ENCODE measurements at places on chromosomes 2 and 18. TPM values are rescaled to one million over a fixed set of nuclear protein-coding genes. Genes with fewer than 3 reads are reported as not detected.

DNA sequence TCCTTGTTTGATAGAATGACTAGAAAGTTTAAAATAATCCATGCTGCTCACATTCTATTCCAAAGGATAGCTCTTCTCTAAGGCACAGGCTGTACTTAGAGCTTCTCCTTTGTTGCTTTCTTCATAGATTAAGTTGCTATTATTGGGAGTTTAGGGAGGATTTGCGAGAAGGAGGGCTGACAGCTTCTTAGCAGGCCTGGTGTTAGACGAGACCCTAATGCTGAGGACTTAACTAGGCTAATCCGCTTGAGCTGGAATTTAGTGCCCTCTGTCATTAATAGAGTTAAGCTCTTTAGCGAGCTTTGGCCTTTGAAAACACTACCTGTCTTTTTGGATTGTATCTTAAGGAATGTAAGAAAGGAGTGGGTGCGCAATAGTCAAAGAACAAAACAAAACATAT is 81.3 kb downstream of the MOGAT1 start:
- H3K36me3 ChIP-seq: no peaks in the 10 kb centered on the region
- no peak overlapping the region for H3K4me3 ChIP-seq
- H3K27me3 ChIP-seq: no peaks in the 10 kb centered on the region
- no peaks in the 10 kb centered on the region for H3K4me1 ChIP-seq

GRCh38 chr2:142415461-142415860 is 284.6 kb upstream of the LRP1B start:
- no peak overlapping the region for H3K27ac ChIP-seq
- H3K4me3 ChIP-seq: no peak overlapping the region
- no peak for DNase-seq
- H3K27me3 ChIP-seq: no peaks in the 10 kb centered on the region
- no peaks in the 10 kb centered on the region for H3K36me3 ChIP-seq
- no peaks in the 10 kb centered on the region for H3K4me1 ChIP-seq

GRCh38 chr2:134259994-134260393 is 6.1 kb downstream of the MGAT5 start:
- no peak overlapping the region for H3K4me3 ChIP-seq
- no peaks in the 10 kb centered on the region for H3K27me3 ChIP-seq
- no peak for DNase-seq
- H3K27ac ChIP-seq: no peak overlapping the region
- H3K36me3 ChIP-seq: no peaks in the 10 kb centered on the region

GRCh38 chr2:139992078-139992477 is 1211.9 kb upstream of the NXPH2 start:
- no peaks in the 10 kb centered on the region for H3K36me3 ChIP-seq
- H3K4me1 ChIP-seq: no peaks in the 10 kb centered on the region

DNA sequence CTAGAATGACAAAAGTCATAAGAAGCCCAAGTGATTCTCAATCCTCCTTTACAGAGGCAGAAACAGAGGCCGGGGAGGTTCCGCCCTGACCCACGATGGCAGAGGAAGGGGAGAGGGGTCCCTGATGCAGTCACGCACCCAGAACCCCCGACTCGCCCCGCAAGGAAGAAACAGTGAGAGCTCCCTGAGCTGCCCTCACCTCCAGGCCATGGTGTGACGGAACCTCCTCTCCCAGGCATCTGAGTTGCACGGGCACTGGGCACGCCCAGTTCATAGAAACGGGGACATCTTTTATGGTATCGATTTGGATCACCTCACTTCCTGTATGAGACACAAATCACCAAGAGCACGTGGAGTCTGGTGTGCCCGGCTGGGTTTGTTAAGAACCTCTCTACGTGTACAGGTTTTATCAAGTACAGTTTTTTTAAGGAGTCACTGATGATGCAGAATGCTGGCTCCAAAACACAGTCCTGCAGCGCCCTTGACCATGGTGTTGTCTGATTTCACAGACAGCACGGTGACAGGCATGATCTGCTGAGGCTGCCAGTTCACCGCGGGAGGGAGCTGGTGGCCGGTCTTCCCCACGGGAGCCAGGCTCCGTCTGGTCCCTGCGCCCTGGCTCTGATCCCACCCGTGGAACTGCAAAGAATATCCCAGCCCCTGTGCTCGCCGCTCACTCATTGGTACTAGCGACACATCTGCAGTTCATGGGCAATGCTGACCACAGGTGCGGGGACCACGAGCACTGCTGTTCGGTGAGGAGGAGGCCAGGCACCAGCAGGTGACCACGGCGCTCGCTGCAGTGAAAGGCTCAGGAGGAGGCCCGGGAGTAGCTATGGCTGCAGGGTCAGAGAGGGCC is 35.6 kb downstream of the PXDN start:
- H3K36me3 ChIP-seq: no peaks in the 10 kb centered on the region
- peaks cover 36% of the 10 kb centered on the region for H3K4me1 ChIP-seq
- H3K27me3 ChIP-seq: no peaks in the 10 kb centered on the region
- DNase-seq: peak; percentile 67
- no peak overlapping the region for H3K4me3 ChIP-seq

DNA sequence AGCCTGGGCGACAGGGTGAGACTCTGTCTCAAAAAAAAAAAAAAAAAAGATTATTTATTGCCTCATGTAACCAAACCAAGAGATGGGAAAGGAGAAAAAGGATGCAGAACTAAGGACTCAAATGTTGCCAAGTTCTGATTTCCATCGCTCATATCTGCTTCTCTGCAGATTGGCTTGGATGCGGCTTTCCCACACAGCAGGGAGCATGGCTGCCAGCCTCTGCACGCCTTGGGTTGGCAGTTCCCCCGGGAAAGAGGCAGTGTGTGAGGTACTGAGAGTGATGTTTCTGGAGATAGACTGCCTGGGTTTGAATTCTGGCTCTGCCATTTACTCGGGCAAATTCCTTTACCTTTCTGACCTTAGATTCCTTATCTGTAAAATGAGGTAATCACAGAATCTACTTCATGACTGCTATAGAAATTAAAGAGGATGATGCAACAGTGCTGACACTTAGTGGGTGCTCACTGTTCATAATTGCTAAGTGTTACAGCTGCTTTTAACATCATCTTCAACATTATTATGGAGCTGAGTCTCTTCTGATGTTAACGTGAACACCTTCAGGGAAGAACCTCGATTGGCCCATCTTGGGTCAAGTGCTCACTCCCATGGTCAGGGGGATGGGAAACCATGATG is 68.8 kb downstream of the ACAA2 start:
- DNase-seq: no peak
- no peaks in the 10 kb centered on the region for H3K36me3 ChIP-seq
- no peaks in the 10 kb centered on the region for H3K4me1 ChIP-seq

Gene ZNF385B
- 2.8 TPM for total RNA-seq

GRCh38 chr2:231601356-231602229 is 8.9 kb downstream of the TEX44 start:
- no peaks in the 10 kb centered on the region for H3K27me3 ChIP-seq
- peak; percentile 90 for DNase-seq
- peak overlapping the region; percentile 99 for H3K27ac ChIP-seq

GRCh38 chr2:160199683-160200389 is at the start of gene ITGB6:
Gene ITGB6, minus strand, starts transcription at chr2:160200272. Its CDS starts 209 bp downstream, at chr2:160200063.
- no peak within 1 kb of the TSS for H3K27ac ChIP-seq
- no peaks in the 10 kb centered on the region for H3K36me3 ChIP-seq
- no peak for DNase-seq

Gene NT5DC4
- not detected for total RNA-seq

GRCh38 chr18:46051731-46052461 is 20.2 kb downstream of the PSTPIP2 start:
- no peak for DNase-seq
- no peak overlapping the region for H3K27ac ChIP-seq
- no peaks in the 10 kb centered on the region for H3K36me3 ChIP-seq
- H3K27me3 ChIP-seq: no peaks in the 10 kb centered on the region
- no peak overlapping the region for H3K4me3 ChIP-seq
- H3K4me1 ChIP-seq: no peaks in the 10 kb centered on the region

Gene COL6A3
- total RNA-seq: 715 TPM

- H3K36me3 ChIP-seq: no peaks in the 10 kb centered on the region
- peaks cover 31% of the 10 kb centered on the region for H3K4me1 ChIP-seq
- H3K27me3 ChIP-seq: no peaks in the 10 kb centered on the region
Measured at GRCh38 chr2:203578759-203579643, 43.9 kb upstream of the RAPH1 start.

- H3K36me3 ChIP-seq: no peaks in the 10 kb centered on the region
- H3K4me1 ChIP-seq: no peaks in the 10 kb centered on the region
- H3K4me3 ChIP-seq: no peak overlapping the region
- no peaks in the 10 kb centered on the region for H3K27me3 ChIP-seq
- H3K27ac ChIP-seq: peak overlapping the region; percentile 51
- no peak for DNase-seq
Measured at GRCh38 chr2:150643114-150643725, 155.8 kb upstream of the RND3 start.

Gene TMEM247
- total RNA-seq: not detected

Gene TRABD2A
- 0.16 TPM for total RNA-seq

DNA sequence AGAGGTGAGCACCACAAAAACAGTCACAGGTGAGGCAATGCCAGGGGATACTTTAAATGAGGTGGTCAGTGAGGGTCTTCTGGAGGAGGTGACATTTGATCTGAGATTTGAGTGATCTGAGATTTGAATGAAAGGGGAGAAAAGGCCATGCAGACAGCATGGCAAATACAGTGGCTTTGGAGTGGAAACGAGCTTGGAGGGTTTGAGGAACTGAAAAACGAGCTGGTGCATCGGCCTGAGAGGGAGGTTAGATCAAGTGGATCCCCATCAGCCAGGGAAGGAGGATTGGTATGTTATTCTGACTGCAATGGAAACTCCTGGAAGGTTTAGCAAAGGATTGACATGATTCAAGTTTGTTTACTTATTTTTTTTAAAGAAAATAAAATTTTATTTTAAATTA is 245.1 kb downstream of the KCNS3 start:
- no peaks in the 10 kb centered on the region for H3K4me1 ChIP-seq
- H3K36me3 ChIP-seq: no peaks in the 10 kb centered on the region
- no peaks in the 10 kb centered on the region for H3K27me3 ChIP-seq

DNA sequence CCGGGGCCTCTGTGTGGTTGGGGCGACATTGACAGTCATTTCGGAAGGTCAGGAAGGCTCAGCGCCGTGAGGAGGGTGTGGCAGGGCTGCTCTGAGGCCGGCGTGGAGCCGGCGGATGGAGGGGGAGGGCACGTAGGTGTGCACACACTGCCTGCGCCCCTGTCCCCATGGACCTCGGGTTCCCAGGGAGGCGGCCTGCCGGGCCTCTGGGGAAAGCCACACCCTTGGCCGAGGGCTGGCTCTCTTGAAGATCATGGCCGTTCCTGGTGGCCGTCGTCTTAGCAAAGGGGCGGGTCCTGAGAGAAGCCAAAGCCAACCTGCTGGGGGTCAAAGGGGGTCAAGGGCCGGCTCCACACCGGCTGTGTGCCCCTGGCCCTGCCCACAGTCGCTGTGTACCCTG is 11.9 kb downstream of the GPC1 start:
- DNase-seq: no peak
- no peak overlapping the region for H3K27ac ChIP-seq
- H3K4me1 ChIP-seq: peaks cover 15% of the 10 kb centered on the region

DNA sequence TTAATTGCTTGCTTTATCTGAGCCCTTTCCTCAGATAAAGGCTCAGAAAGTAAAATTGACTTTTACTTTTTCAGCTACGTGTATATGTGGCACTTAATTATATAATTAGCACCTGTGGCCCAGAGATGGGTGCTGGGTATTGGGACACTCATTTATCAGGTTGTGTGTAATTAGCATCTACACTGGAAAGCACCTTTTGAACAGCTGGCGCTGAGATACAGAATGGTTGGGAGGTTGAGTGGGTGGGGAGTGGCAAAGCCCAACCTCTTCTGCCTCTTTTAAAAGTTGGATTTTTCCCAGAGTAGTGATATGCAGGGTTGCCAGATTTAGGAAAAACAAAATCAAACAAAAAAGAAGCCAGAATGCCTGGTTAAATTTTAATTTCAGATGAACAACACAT is 23.9 kb downstream of the SPTBN1 start:
- no peaks in the 10 kb centered on the region for H3K36me3 ChIP-seq
- H3K27me3 ChIP-seq: no peaks in the 10 kb centered on the region
- no peak overlapping the region for H3K4me3 ChIP-seq
- peaks cover 92% of the 10 kb centered on the region for H3K4me1 ChIP-seq
- H3K27ac ChIP-seq: peak overlapping the region; percentile 75

GRCh38 chr2:18987592-18988073 is 370.8 kb downstream of the OSR1 start:
- peaks cover 49% of the 10 kb centered on the region for H3K4me1 ChIP-seq
- peak; percentile 90 for DNase-seq
- no peaks in the 10 kb centered on the region for H3K27me3 ChIP-seq
- peak overlapping the region; percentile 47 for H3K27ac ChIP-seq
- H3K36me3 ChIP-seq: no peaks in the 10 kb centered on the region
- no peak overlapping the region for H3K4me3 ChIP-seq

Gene TUBA4A
- total RNA-seq: 58.9 TPM

GRCh38 chr2:169709331-169709730 is 15.1 kb downstream of the PHOSPHO2 start:
- no peak overlapping the region for H3K4me3 ChIP-seq
- H3K27me3 ChIP-seq: no peaks in the 10 kb centered on the region
- H3K36me3 ChIP-seq: no peaks in the 10 kb centered on the region

Gene UNC80
- total RNA-seq: 1.8 TPM

All from sigmoid colon (tissue), 7 donors.